ENCODE measurements at places on chromosomes 12 and 14.
A peak's percentile ranks its signal among the peaks of the same experiment; 100 is the strongest.

- no peak for DNase-seq
Measured at GRCh38 chr12:90883456-90883855, 71.5 kb downstream of the CCER1 start.

DNA sequence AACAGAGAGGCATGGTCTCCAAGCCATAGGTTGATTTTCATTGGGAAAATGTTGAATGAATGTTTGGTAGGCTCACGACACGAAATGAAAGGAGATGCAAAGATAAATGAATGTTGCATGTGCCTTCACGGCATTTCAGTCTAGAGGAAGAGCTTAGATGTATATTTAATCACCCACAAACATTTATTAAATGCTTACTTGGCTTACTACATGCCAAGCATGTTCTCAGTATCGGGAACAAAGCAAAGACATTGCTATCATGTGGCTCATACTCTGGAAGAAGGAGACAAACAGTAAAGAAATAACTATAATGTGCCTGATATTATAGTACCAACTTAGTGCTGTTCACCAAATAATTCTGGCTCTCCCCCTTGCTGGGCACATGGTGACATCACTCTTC, 133.5 kb downstream of the LLPH start:
- no peak for DNase-seq

DNA sequence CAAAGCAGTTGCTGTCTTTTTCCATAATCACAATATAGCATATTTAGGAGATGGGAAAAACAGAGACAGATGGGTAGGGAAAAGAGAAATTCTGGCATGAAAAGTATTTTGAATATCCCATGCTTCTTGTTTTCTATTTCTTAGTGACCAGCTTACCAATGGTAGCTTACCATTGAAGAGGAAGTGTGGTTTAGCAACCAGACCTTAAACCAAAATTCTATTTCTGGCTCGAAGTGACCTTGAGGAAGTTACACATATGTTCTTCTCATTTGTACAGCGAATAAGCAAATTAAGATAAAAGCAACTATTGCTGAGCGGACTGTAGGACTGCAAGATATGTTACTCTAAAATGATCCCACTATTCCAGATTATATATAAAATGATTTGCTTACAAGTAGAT, 82.9 kb downstream of the FGD4 start:
- DNase-seq = no peak

- DNase-seq = peak; percentile 24
Measured at GRCh38 chr12:107990325-107990724, 138.8 kb upstream of the WSCD2 start.

DNA sequence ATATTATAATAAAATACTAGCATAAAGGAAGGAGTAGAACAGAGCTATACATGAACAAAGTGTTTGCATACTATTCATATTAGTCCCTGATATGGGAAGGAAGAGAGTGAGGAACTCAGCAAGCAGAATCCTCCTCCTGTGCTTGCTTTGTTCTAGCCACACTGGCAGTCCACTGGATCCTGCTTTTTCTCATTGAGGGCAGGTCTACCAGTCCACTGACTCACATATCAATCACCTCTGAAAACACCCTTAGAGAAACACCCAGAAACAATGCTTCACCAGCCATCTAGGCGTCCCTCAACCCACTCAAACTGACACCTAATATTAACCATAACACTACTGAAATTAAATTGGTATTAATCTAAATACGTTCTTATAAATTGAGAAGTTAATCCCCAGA, 1861.7 kb upstream of the SEL1L start:
- DNase-seq = no peak

DNA sequence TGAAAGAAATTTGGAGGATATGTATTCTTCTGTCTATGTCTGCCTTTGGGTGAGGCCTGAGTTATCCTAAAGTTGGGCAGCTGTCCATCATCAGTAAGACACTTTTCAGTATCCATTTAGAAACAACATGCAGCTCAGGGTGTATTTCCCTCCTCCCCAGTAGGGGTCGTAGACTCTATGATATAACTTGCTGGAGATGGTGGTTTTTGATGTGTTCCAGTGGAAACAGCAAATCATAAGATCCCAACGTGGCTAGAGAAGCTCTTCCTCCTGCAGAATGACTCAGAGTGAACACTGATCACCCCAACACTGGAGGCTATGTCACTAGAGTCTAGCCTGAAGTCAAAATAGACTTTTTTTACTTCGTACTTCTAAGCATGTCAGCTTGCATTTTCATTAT, 331.6 kb upstream of the STXBP6 start:
- DNase-seq = no peak

DNA sequence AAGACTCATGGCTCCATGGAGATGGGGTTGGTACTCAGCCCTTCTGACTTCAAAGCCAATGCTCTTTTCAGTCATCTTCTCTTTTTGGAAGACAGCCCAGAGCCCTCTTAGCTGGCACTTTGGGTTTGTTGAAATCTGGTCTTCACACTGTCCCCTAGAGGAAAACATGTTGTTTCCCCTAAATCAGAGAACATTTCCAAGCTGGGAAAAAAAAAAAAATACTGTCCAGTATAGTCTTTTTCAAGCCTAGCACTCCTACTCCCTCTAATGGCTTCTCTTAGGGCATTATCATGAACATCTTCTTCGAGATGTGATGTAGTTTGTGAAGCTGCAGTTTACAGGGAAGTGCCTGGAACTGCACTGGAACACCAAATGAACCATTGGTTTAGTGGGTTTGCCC, 3.0 kb upstream of the ZC3H14 start:
- no peak for DNase-seq

- DNase-seq = no peak
Measured at GRCh38 chr14:31700282-31701074, 139.3 kb downstream of the NUBPL start.

DNA sequence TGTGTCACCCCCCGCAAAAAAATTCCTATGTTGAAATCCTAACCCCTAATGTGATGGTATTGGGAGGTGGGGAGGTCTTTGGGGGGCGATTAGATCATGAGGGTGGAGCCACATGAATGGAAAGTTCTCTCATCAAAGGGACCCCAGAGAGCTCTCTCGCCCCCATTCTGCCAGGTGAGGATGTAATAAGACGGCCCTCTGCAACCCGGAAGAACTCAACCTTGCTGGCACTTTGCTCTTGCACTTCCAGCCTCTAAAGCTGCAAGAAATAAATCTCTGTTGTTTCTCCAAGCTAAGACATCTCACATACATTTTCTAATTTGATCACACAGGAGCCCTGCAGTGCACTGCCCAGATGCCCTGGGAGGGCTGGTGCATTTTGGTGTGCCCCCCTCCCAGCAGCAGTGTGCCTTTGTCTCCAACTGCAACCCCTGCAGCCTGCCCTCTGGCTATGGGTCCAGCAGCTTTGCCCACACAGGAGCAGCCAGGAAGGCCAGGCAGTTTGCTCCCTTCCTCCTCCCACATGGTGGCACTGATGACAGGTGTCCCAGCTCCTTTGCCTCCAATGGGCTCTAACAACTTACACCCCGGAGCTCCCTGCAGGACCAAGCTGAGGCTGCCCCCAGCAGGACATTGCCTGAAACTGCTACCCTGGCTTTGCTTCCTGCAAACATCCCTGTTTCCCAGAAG, 59.3 kb downstream of the C14orf132 start:
- peak; percentile 27 for DNase-seq

DNA sequence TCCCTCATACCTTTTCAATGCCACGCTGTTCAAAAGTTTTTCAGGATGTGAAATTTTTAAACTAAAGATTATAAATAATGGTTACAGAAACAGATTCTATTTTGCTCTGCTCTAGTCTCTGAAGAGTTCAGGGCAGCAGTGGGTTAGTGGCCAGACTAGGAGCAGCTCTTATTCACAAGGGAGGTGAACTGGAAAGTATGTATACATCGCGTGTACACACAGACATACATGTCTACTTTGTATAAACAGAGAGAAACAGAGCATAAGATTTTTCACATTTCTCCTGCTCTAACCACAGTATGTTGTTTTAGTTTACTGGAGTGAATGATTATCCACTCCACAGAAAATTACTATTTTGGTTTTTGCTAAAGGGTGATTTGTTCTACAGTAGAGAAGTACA, 74.4 kb upstream of the CRY1 start:
- DNase-seq = no peak

DNA sequence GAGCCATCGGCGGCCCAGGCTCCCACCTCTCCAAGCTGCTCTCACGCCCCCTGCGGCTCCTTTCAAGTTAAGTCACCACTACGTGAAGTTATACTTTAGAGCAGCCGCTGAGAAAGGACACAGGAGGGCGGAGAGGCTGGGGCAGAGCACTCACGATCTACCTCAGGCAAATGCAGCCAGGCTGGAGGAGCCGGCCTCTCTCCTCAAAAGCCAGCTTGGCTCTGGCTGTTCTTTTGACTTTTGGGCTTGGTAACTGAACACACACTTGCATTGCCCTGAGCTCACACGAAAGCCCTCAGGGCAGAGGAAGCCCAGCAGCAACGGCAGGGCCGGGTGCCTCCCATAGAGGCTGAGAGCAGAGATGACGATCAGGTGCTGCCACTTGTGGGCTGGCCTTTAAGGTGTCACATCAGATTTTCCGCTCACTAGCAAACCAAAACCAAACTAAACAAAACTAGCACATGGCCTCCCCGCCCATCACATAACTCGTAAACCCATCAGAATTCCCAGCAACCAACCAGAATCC, 75.2 kb downstream of the PITPNM2 start:
- DNase-seq = no peak

DNA sequence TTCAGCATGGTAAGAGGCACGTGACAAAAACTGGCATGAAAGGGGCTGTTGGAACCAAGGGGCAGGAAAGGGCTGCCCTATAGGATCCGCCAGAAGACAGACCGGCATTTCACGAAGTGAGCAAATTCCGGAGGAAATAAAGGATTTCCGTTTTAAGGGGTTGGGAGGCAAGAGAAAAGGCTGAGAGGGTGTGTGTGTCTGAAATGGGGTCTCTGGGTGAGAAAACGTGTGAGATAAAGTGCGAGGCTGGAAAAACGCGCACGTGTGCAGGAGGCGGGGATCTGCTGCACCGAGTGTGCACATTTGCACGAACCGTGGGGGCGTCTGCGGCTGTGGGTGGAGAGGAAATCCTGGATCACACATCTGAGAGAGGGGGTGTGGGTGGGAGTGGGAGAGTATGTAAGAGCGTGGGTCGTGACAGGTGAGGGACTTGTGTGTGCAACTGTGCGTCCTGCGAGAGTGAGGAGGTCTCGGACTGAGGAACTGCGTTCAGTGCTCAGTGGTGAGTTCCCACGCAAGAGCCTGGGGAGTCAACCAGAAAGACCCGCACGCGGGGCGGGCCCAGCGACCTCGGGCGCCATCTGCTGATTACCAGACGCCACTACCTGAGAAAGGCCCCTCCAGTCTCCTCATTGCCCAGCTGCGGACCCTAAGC, 37.0 kb upstream of the P2RX7 start:
- peak; percentile 84 for DNase-seq

DNA sequence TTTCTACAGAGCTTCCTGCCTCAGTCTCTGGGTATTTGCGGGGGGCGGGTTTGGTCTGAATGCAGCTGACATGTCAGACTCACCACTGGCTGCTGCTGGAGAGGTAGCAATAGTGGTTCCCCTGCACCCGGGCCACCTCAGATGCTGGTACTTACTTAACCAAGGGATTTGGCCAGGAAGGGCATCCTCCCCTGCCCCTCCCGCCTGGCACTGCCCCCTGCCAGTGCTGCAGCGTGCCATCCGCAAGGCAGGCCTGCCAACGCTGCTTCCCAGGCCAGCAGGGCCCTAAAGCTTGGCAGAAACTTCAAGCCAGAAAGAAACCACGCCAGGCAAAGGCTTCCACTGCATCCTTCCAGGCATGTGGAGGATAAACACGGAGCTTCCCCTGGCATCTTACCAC, 22.1 kb downstream of the RAB35 start:
- no peak for DNase-seq

DNA sequence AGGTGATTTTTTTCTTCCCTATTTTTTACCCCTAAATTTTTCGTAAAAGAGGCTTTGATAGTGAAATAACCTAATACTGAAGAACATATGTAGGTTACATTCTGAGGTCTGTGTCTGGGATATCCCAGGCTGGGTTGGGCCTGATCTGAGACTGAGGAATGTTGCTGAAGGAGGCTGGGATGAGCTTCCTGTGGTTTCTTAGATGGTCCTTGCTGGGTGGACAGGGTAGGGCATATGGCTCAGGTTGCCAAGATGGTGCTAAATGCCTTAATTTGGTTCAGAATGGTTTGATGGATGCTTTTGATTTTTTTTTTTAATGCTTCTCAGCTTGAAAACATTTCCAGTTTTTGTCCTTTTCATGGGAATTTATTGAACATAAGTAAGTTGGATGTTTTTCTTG, 124.6 kb upstream of the PMCH start:
- DNase-seq = no peak

GRCh38 chr14:73713206-73713802, 880 bp downstream of the PNMA1 start:
- DNase-seq = no peak

- DNase-seq = peak; percentile 57
Measured at GRCh38 chr14:74488786-74489397, 4.2 kb downstream of the NPC2 start.

DNA sequence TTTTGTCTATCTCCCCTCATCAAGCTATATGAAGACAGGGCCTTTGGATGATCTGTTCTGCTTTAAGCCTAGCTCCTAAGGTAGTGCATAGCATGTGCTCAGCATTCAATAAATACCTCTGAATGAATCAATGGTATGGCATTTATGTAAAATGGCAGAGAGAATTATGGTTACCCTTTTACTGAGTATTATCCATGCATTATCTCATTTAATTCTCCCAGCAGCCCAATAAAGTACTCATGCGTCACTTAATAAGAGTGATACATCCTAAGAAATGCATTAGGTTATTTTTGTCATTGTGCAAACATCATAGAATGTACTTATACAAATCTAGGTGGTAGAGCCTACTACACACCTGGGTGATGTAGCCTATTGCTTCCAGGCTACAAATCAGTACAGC, 269.7 kb downstream of the KSR2 start:
- no peak for DNase-seq

GRCh38 chr12:31346267-31346666, 20.3 kb upstream of the SINHCAF start:
- no peak for DNase-seq

GRCh38 chr14:96614481-96614881, 112.3 kb downstream of the PAPOLA start:
- DNase-seq = no peak

DNA sequence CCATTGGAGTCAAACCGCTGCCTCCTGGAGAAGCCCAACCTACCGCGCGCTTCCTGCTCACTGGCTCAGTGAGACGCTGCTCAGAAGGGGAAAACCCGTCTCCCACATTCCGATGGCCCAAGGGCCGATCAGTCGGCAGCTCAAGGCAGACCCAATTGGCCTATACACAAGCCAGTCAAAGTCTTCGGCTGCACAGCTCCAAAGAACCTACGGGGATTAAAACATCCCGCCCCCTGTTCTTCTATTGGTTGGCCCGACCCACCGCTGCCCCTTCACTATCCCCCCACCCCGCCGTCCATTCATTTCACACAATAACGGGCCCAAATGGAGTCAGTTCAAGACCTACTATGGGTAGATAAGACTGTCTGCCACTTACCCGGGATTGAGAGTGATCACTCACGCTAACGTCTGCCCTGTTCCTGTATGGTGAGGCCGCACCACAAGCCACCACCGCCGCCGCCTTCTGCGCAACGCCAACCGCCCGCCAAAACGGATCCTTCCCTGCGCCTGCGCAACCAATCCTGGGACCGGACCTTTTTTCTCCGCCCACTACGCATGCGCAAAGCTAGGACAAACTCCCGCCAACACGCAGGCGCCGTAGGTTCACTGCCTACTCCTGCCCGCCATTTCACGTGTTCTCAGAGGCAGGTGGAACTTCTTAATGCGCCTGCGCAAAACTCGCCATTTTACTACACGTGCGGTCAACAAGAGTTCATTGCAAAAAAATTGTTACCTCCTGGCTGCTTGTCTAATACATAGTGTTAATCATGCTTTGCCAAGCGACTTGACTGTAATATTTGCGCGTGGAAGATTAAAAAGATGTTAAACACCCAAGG, at the start of gene CBX5:
CBX5 (minus strand) TSS at position 491 of the 836 bp plus-strand sequence. CDS start 22,472 bp downstream, outside the sequence.
- DNase-seq = peak; percentile 100

- no peak for DNase-seq
Measured at GRCh38 chr12:18982226-18982949, 147.1 kb upstream of the PLEKHA5 start.
